ENCODE measurements at places on chromosomes 2 and 18.

DNA sequence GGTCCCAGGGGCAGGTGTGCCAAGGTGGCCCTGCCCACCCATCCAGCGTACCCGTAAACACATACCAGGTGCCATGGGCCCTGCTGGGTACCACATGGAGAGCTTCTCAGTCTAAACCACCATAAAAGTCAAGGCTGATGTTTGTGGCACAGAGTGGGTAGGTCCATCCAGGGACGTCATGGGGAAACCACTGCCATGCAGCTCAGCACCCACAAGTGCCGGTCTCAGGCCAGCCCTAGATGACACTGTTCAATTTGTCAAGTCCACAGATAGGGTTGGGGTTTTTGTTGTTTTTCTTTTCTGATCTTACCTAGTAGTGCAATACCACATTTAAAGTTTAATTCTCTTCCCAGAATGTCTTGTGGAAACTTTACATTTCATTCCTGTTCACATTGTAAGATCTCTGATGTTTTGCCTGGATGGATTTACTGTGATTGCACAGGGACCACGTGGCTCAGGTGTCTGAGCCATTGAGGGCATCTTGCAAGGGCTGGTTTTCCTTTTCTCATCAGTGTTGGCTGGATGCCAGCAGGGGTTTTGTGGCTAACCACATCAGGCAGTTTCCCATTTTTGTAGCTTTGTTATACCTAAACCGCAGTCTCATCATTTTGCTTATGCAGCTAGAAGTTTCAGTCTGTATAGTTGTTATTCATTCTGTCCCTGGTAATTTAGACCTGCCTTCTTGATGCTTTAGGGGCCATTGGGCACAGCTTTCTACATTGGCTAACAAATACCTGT lies 64.7 kb downstream of the STK25 start:
- peak; percentile 91 for DNase-seq

DNA sequence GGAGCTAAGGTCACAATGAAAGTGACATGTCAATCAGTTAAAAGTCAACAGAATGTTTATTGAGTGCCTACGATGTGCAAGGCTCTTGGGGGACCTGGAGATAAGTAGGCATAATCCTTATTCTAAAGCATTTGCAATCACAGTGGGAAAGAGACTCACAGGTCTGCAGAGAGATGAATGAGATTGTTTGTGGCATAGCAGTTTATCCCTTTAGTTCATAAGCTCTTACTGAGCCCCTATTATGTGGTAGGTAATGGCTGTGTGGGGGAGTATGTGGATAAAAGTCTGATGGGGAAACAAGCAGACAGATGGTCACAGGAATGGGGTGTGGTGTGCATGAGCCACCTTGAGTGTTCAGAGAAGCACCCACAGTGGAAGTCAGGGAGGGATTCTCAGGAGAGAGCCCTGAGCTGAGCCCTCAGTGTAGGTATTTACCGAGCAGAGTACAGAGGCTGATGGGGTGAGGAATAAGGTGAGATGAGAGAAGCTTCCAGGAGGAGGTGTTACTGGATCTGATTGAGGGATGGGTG lies 48.1 kb downstream of the EMILIN2 start:
- no peak for DNase-seq

DNA sequence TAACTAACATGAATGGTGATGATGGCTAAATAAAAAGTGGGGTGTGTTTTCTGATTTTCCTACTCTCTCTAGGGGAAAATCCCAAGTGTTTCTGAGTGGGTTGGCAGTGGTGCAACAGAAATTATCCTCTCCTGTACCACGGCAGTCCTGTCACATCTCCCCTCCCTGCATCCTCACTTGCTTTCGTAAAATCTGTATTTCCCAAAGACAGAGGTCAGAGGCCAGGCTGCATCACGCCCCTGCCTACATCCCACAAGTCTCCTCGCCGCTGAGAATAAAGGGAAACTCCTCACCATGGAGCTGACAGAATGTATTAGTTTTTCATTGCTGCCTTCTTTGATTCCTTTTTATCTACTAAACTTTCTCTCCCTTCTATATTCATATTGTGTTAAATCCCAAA lies 13.1 kb downstream of the FBLN7 start:
- no peak for DNase-seq

GRCh38 chr2:85183076-85183475 lies 49.9 kb downstream of the TCF7L1 start:
- no peak for DNase-seq

DNA sequence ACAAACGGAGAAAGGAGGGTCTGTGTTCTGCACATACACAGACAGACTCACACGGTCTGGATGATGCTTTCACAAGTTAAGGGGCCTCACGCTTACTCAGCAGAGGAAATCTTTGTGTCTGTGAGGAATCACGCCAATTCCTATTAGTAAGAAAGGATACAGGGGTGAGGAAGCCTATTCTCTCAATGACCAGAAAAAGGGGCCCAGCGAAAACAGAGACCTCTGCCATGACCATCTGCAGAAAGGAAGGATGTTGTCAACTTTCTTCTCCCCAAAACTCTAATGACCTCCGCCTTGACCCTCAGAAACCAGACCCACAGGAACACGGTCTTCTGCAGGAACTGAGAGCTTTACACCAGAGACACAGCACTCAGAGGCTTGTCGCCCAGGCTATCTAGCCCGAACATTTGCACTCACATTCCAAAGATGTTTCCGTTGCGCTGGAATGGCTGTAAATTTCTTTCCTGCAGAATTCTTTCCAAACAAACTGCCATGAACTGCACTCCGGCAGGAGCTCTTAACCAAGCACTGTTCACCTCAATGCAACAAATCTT lies 186.3 kb downstream of the TCF4 start:
- DNase-seq: peak; percentile 90

- DNase-seq: no peak
These were observed 1.0 kb upstream of the ANKRD62 start for GRCh38 chr18:12092398-12093229.

GRCh38 chr2:118936936-118937335 lies 5.1 kb upstream of the MARCO start:
- no peak for DNase-seq

DNA sequence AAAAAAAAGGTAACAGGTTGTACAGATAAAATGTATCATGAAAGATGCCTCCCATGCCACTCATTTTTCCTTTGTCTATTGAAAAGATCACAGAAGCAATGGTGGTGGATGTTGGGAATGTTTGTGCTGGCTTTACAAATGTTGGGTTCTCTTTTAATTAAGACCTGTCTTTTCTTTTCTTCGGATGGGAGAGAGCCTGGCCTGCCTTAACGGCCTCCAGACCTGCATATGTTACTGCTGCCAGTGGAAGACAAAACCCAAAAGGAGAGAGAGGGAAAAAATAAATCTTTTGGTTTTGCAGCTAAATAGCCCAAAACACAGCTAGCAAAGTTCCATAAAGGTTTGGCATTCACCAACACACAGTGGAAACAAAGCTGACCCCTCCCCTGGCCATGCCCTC lies 50.5 kb upstream of the FZD7 start:
- no peak for DNase-seq

DNA sequence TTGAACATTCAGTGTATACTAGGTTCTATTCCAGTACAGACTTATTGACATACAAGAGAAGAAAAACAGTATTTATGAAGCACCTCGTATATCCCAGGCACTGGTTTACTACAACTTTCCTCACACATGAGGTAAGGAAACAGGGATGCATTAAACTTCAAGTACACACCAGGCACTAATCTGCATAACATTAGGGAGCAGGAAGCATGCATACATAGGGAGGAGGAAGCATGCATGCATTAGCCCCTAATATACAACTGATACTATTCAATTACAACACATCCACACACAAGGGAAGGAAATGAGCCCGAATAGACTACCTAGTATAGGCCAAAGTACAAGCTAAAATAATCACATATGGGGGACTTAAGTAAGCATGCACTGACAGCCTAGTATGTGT lies 525.3 kb downstream of the SUCLG1 start:
- DNase-seq: no peak

DNA sequence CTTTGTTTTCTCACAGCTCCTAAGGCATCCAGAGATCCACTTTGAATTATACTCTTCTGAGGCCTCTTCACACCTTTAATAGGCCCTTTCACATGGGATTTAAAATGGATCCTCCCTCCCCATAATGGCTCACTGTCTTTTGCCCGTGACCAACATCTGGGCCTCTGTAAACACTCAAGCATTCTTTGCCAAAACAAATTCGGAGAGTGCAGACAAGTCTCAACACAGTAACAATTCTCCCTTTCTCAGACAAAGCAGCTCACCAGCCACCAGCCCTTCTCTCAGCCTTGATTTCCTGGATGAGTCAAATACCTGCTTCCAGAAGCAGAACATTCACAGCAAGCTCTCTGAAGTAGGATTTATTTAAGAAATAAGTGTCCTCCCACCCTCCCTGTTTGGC lies 14.0 kb upstream of the IMP4 start:
- DNase-seq: peak; percentile 25

GRCh38 chr2:143254110-143254509 lies 124.9 kb downstream of the ARHGAP15 start:
- DNase-seq: no peak

- no peak for DNase-seq
These were observed 77.8 kb upstream of the DTNA start for GRCh38 chr18:34632321-34632720.

DNA sequence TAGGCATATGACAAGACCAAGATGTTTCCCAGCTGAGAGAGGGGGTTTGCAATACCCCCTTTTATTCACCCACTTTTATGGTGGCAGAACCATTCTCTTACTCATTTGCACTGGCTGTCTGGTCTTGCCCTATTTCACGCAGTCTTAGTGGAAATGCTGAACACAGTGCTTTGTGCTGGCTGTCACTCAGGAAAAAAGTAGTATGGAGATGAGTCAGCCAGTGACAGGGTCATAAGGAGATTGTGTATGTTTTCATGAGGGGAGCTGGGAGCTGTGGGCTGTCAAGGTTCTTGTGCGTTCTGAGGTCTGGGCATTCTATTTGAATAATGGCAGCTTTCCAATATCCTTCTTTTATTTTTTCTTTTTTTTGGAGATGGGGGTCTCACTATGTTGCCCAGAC lies 10.9 kb upstream of the CNRIP1 start:
- peak; percentile 30 for DNase-seq

DNA sequence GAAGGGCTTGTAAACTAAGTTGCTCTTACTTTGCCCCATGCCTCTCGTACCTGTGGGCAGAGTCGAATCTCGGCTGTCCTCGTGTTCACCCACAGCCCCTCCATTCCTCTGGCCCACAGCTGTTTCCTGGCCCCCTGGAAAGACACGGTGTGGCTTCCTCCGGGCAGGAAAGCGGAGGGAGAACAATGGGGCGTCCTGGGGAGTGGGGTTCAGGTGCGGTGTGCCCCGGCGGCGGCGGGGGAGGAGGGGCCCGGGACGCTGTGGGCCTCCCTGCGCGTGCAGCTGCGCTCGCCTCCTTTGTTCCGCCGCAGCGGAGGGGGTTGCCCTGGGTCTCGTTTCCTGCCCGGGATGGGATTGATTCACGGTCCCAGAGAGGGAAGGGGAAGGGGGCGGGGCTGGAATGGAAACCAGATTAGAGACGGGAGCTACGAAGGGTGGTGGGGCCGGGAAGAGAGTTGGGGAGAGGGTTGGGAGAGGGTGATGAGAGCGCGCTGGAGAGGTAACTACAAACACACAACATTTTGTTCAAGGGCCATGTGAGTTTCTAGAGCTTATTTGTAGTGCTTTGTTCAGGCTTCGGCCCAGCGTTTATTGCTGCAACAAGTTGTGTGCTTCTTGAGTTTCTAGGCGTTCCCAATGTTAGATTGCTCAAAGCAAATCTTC lies 796 bp downstream of the MYO1B start:
- DNase-seq: peak; percentile 86

DNA sequence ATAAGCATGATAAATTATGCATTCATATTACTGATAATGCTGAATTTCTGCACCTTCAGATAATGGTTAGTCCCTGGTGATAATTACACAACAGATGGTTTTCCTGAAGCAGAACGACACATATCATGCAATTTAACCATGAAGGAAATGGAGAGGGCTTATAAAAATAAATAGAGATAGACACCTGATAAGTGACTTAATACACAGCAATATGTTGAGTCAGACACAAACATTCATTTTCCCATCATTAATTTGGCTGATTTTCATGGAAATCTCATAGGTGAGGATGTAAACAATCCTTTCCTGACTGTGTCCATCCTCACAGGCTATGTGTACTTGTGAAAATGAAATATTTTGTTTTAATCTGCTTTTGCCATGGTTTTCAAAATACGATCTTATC lies 36.9 kb upstream of the DSEL start:
- DNase-seq: no peak

DNA sequence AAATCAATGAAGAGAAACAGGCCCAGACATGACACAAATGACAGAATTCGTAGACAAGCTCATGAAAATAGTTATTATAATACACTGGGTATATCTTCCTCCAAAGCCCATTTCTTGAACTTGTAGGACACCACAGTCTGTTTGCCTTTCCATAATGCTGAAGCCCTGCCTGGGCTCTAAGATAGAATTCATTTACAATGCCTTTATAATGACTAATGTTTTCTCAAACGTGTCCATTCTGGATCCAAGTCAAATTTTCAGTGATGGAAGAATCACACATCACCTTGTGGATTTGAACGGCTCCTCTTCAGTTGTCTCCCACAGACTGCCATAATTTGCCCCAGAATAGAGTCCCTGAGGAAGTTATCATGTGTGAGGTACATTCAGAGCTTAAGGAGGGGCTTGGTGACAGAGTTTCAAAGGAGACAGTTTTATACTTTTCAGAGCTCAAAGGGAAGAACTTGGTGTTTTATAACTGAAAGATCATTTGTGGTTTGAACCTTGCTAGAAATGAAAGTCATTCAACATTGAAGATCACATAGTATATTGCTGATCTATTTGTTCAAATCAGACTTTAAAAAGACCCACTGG lies 38.2 kb downstream of the CASP8 start:
- peak; percentile 37 for DNase-seq

GRCh38 chr18:47215554-47216138 lies 35.8 kb downstream of the SKOR2 start:
- DNase-seq: peak; percentile 66

GRCh38 chr2:7449298-7449697 lies 532.1 kb downstream of the RNF144A start:
- no peak for DNase-seq

DNA sequence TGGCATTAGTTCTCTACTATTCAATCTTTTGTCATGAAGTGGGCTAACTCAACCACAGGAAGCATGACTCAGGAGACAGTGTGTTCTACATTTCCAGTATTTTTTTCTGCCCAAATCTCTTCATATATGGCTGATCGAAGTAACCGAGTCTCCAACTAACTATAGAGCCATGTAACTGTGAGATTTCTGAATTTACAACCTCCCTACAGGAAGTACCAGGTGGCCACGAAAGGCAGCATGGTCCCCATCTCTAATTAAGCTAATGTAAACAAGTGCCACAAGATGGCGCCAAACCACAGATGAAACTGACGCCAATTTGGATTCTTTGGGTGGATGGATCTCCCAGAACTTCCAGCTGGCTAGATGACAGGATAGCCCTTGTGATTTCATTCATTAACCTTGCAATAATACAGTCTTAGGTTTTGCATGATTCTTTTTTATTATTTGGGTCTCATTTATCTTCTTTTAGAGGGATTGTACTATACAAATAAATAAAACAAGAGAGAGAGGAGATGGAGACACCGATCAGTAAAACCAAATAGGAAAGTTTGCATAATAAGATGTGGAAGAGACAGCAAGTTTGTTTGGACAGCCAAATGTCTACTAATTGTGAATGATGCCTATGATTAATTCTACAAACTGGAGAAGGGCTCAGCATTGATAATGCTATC lies 18.3 kb upstream of the ARHGAP15 start:
- peak; percentile 81 for DNase-seq

GRCh38 chr18:77044866-77045664 lies 87.5 kb downstream of the MBP start:
- DNase-seq: no peak

- no peak for DNase-seq
These were observed 24.2 kb downstream of the TMEM178A start for GRCh38 chr2:39689876-39690275.

Measured in astrocyte of the hippocampus (primary cell).